ENCODE measurements at places on chromosomes 11 and 22.

- no peak for DNase-seq
Measured at GRCh38 chr11:134634897-134635831, 223.1 kb upstream of the B3GAT1 start.

GRCh38 chr11:13216711-13217075 lies 60.9 kb upstream of the BMAL1 start:
- no peak for DNase-seq

GRCh38 chr11:69842746-69843528 lies 23.7 kb upstream of the FGF3 start:
- DNase-seq, result no peak

- DNase-seq, result no peak
Measured at GRCh38 chr11:2165571-2165970, 4.6 kb upstream of the INS start.

- DNase-seq, result no peak
Measured at GRCh38 chr11:32426819-32427615, 8.3 kb downstream of the WT1 start.

DNA sequence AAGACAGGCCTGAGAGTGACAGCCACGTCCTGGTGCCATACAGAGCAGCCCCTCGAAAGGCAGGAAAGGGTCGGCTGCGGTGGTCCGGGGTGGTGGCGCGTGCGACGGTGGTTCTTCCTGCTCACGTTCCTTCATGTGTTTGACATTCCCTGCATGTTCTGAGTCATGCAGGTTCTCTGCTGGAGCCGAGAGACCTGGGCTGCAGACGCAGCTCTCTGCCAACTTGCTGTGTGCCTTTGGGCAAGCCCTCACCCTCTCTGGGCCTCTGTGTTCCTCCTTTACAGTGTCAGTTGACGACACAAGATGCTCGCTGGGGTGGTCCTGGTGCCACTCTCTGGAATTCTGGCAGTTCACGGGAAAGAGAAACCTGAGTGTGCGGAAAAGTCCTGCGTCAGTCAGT lies 12.0 kb downstream of the ARHGAP8 start:
- DNase-seq, result no peak

- DNase-seq, result no peak
Measured at GRCh38 chr11:76734456-76735420, 48.4 kb upstream of the TSKU start.

GRCh38 chr11:130390071-130390758 lies 38.2 kb downstream of the ADAMTS8 start:
- DNase-seq, result no peak

- DNase-seq, result no peak
Measured at GRCh38 chr22:31488988-31489617, 539 bp downstream of the EIF4ENIF1 start.

- no peak for DNase-seq
Measured at GRCh38 chr11:45454917-45455401, 168.8 kb upstream of the SYT13 start.

DNA sequence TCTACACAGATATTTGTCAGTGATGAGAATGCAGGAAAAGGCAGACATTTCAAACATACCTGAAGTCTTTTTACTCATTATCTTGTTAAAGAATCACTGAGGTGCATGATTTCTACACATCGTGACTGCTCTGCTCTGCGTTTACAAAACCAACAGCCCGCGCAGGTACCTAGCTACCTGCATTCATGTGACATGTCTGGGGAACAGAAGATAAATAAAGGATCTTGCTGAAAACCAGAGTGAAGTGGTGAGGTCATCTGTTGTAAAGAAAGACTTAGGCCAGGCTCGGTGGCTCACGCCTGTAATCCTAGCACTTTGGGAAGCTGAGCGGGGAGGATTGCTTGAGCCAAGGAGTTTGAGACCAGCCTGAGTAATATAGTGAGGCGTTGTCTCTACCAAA lies 15.7 kb downstream of the ASPHD2 start:
- DNase-seq, result no peak

GRCh38 chr11:85040166-85040565 lies 587.0 kb downstream of the DLG2 start:
- DNase-seq, result no peak

DNA sequence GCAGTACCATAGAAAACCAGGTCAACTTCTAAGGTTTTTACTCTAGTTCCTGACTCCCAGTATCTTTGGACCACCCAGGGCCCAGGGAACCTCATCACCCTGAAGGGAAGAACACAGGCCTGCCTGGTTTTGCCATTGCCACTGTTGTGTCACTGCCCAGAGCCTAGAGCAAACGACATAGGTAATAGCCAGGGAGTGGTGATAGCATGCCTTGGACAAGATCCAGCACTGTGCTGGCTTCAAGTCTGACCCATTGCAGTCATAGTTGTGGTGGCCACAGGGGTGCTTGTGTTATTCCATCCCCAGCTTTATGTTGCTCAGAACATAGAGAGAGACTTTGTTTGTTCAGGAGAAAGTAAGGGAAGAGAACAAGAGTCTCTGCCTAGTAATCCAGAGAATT lies 2310.2 kb downstream of the LRRC4C start:
- DNase-seq, result no peak

DNA sequence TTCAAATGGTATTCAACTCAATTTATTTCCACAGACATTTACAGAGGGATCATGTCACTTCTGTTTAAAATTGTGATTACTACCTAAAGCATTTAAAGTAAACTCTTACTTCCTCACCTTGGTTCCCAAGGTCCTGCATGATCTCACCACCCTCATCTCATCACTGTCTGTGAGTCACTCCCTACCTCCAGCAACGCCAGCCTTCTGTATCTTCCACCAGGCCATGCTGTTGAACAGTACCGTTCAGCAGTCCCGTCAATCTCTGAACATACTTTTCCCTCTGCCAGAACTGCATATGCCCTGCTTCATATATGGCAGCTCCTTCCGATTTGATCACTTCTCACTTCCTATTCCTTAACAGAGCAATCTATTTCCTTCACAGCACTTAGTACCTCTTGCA lies 2.0 kb downstream of the FBXO3 start:
- DNase-seq, result no peak

DNA sequence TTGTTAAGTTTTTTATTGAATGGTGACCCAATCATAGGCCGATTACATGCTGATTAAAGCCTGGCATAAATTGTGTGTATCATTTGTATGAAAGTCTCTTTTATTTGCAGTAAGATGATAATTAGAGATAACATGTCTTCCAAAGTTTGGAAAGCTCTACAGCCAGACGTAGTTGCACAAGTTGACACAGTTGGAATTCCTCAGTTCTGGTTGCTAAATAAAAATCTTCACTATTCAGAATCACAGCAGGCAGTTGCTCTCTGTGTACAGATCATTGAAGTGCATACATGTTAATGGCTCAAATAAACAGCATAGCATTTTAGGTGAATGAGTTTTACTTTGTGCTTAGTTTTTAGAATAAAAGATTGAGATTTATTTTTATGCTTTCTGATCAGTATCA lies 69.5 kb downstream of the ARHGAP42 start:
- DNase-seq, result no peak

GRCh38 chr11:78339483-78339882 lies 78.1 kb downstream of the GAB2 start:
- no peak for DNase-seq

DNA sequence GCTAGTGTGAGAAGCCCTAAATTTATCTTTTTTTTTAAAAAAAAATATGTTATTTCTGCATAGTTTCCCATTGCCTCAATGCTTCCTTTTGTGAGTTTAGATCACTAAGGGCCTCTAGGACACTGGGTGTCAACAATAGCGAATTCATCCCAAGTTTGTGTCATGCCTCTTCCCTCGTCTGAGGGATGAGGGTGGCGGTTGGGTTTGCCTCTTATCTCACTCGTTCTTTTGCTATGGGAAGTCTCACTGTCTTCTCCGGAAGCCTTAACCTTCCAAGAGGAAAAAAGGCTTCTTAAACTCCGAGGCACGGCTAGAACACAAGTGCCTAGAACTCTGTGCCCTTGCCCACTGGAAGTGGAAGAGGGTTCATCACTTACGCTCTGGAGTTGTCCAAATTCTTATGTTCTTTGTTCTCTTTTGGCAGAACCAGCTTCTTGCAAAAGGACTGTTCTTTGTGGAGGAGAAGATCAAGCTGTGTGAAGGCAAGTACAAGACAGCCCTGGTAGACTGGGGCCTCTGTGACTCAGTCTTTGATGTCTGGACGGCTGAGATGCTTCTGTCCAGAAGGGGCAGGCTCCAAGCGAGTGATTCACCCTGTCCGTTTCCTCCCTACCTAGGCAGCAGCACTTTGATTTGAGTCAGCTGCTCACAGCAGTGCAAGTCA lies 78.5 kb downstream of the TRAF6 start:
- DNase-seq, result no peak

DNA sequence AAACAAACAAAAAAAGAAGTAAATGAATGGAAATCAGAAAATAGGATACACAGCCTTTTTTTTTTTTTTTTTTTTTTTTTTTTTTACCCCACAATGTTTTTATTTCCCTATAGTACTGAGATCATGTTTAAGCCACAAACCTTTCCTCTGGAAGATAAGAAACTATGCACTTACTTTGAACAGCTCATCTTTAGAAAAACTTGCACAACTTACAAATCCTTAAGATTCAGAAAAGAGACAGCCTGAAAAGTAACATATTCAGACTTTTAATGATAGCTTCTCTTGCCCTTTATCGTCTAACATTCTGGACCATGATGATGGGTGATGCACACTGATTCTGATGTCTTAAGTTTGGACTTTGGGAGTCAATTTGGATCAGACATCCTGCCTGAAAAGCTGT lies 80.3 kb downstream of the TNRC6B start:
- DNase-seq, result no peak

DNA sequence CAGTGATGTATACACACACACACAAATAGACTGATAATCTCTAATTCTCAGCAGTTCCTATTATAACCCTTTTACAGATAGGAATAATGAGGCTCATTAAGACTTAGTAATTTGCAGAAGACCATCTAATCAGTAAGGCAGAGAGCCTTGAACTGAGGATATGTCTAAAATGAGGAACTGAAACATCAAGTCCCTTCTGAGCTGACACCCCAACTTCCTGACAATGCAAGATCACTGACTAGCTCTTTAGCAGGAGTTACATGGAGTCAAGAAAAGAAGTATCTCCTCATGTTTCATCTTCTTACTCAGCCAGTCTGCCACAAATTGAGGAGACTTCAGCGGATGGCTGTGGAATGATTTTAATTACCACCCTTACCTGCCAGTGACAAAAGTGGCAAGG lies 193.0 kb downstream of the MSANTD4 start:
- DNase-seq, result no peak

DNA sequence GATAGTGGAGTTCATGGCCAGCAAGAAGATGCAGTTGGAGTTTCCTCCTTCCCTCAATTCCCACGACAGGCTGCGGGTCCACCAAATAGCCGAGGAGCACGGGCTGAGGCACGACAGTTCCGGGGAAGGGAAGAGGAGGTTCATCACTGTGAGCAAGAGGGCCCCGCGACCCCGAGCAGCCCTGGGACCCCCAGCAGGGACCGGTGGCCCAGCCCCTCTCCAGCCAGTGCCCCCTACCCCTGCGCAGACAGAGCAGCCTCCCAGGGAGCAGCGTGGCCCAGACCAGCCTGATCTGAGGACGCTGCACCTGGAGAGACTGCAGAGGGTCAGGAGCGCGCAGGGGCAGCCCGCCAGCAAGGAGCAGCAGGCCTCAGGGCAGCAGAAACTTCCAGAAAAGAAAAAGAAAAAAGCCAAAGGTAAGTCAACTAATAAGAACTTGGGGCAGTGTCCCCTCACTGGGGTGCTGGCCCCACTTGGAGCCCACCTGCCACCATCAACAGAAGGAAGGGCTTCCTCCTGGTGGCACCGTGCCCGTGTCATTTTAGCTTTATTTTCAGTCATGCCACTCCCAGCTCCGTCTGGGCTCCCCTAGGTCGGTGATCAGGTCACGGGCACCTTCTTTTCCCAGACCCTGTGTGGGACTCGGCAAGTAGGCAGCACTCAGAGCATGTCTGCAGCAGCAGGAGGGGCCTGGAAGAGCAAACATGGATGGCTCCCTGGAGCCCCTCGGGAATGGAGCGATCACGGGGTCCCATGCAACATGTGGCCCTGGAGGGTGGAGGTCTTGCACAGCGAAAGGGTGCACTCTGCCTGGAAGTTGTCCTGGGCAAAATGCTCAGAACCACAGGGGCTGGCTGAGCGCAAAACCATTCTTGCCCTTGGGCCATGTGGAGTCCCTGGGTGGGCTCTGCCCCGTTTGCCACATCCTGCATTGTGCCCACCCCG lies 33.3 kb downstream of the IGHMBP2 start:
- no peak for DNase-seq

- DNase-seq, result no peak
Measured at GRCh38 chr22:43849731-43850130, 12.6 kb downstream of the SULT4A1 start.

DNA sequence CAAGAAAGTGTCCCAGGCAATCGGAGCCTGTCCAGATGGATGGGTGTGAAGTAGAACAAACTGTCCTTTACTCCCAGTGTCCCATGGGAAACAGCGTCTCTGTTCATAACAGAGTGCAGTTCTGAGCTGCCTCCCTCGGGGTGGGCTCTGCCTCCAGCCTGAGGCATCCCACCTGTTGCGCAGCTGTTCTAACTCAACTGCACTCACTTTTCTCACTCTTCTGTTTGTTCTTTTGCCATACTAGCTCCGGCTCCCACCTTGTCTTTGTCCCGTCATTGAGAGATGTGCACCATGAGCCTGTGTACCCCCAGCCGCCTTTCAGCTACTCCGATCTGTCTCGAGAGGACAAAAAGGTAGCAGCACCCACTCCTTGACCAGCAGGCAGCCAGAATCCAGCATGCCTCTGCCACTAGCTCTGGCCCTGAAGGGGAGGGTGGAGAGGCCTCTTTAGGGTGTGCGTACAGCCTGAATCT lies 20.7 kb upstream of the CDC42EP2 start:
- no peak for DNase-seq

DNA sequence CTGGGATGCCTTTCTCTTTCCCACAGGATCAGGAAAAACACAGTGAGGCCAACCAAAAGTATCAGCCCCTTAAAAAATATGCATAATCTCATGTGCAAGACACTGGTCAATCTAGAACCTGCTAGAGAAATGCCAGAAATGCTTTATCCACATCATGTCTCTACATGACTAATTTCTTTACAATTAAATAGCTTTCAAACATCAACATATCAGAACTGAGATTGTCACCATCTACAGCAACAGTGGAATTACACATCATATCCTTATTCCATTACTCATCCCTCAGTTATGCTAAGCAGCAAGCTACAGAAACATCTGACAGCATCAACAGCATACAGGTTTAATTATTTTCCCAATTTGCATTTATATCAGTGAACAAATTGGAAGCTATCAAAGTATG lies 78.8 kb downstream of the DDIAS start:
- DNase-seq, result no peak

DNA sequence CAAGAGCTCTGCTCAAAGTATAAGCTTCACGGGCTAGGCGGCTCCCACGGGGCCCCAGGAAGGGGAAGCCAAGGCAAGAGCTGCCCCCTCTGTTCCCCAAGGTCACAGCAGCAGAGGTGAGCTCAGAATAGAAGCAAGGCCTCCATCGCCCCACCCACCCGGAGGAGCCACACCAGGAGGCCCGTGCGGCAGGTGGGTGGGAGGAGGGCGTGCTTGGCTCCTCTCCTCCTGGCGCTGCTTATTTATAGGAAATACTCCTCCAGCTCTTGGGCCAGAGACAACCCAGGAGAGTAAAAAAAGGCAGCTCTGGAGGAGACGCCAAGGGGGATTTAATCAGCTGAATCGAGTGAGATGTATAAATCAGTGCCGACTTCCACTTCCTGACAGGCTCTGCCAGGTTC lies 87.8 kb downstream of the FEZ1 start:
- no peak for DNase-seq

GRCh38 chr11:60992842-60993409 lies 21.4 kb downstream of the CD6 start:
- no peak for DNase-seq

GRCh38 chr11:94175535-94175934 lies 46.9 kb downstream of the PANX1 start:
- DNase-seq, result no peak

- no peak for DNase-seq
Measured at GRCh38 chr11:76768088-76768908, 14.9 kb upstream of the TSKU start.
